ENCODE measurements at places on chromosomes 13 and 19. TPM values are rescaled to one million over a fixed set of nuclear protein-coding genes. Genes with fewer than 3 reads are reported as not detected.

GRCh38 chr13:112115403-112116091, 48.6 kb downstream of the SOX1 start:
- DNase-seq = no peak
- no peak overlapping the region for H3K4me3 ChIP-seq
- H3K27ac ChIP-seq = no peak overlapping the region
- H3K4me1 ChIP-seq = no peaks in the 10 kb centered on the region
- H3K27me3 ChIP-seq = peaks cover 80% of the 10 kb centered on the region

TUBA3C gene
- not detected for total RNA-seq

DNA sequence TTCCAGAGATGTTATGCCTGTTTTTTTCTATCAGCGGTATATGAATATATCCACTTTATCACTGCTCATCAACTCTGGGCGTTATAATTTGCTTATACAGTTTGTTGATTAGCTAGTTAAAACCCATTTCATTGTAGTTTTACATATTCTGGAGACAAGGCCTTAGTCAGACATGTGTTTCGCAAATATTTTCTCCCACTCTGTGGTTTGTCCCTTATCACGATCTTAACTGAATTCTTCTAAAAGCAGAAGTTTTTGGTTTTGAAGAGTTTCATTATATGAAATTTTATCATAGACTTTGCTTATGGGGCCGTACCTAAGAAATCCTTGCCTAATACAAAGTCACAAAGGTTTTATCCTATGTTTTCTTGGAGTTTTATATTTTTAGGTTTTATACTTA, 84.6 kb downstream of the FRY start:
- H3K27ac ChIP-seq = no peak overlapping the region
- no peaks in the 10 kb centered on the region for H3K27me3 ChIP-seq
- H3K4me3 ChIP-seq = no peak overlapping the region
- H3K4me1 ChIP-seq = no peaks in the 10 kb centered on the region

DNA sequence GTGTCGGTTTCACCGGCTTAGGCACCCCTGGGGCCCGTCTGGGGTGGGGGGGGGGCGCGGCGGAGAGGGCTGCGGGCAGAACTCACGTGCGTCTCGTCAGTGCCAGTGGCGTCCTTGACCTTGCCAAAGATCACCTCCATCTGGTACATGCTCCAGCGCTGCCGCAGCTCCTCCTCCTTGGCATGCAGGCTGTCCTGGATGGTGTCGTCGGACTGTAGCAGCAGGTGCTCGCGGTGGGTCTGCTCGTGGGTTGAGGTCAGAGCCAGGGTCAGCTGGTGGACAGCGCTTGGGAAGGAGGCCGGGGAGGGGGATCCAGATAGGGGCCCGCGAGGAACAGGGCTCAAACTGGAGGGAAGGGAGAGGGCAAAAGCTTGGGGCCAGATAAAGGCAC, 4.7 kb upstream of the RGL3 start:
- DNase-seq = no peak
- no peaks in the 10 kb centered on the region for H3K36me3 ChIP-seq
- no peak overlapping the region for H3K27ac ChIP-seq
- peaks cover 44% of the 10 kb centered on the region for H3K27me3 ChIP-seq
- peaks cover 4% of the 10 kb centered on the region for H3K4me1 ChIP-seq
- H3K4me3 ChIP-seq = no peak overlapping the region

- H3K36me3 ChIP-seq = no peaks in the 10 kb centered on the region
- peaks cover 4% of the 10 kb centered on the region for H3K4me1 ChIP-seq
- H3K4me3 ChIP-seq = no peak overlapping the region
- no peak for DNase-seq
Observed at GRCh38 chr19:29677001-29677817, 11.9 kb downstream of the PLEKHF1 start.

DNA sequence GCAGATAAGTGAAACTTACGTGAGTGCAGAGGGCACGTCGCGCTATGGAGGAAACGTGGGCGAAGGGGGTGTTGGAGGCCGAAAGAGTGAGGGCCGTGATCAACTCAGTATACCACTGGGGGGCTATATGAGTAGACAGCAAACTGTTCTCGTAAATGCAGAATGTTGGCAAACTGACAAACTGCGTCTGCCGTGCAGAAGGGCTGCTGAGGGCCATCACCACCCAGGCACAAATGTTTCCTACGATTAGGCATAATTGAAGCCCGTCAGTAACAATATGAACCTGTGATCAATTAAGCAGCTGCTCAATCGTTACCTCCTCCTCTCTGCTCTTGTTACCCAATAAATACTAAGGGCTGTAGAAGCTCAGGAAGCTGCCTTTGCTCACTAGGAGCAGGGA, 17.3 kb upstream of the MADCAM1 start:
- no peak overlapping the region for H3K27ac ChIP-seq
- no peak for DNase-seq
- no peaks in the 10 kb centered on the region for H3K36me3 ChIP-seq
- H3K27me3 ChIP-seq = peaks cover 16% of the 10 kb centered on the region
- peaks cover 11% of the 10 kb centered on the region for H3K4me1 ChIP-seq

DNA sequence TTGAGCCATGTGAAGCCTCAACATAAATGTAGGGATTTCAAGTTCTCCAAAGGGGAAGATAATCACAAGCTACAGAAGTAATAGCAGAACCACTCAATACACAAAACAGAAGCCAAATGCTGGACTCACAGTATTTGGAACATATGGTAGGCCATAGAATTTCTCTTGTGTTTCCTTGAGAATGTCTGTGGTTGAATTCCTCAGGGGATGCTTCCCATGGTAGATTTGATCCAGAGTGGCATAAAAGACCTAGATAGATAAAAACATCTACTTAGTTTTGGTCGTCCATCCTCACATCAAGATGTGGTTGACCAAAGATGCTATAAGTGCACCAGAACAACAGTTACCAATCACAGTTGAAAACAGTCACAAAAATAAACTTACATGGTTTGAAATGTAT, 83.4 kb downstream of the MIPEP start:
- no peak for DNase-seq
- no peaks in the 10 kb centered on the region for H3K27me3 ChIP-seq
- H3K36me3 ChIP-seq = peaks cover 33% of the 10 kb centered on the region
- H3K4me3 ChIP-seq = no peak overlapping the region
- no peak overlapping the region for H3K27ac ChIP-seq

C3 gene
- total RNA-seq = 8.2 TPM

- H3K4me1 ChIP-seq = peaks cover 24% of the 10 kb centered on the region
- H3K27ac ChIP-seq = no peak overlapping the region
- DNase-seq = no peak
- H3K4me3 ChIP-seq = peak overlapping the region; percentile 3
- no peaks in the 10 kb centered on the region for H3K27me3 ChIP-seq
Observed at GRCh38 chr13:50513300-50513877, 330.1 kb downstream of the DLEU7 start.

- no peaks in the 10 kb centered on the region for H3K36me3 ChIP-seq
- peak overlapping the region; percentile 86 for H3K4me3 ChIP-seq
- no peaks in the 10 kb centered on the region for H3K4me1 ChIP-seq
- H3K27ac ChIP-seq = peak overlapping the region; percentile 96
Observed at GRCh38 chr19:50204811-50205675, 1.6 kb downstream of the MYH14 start.

RXFP2 gene
- total RNA-seq = not detected

CABP5 gene
- not detected for total RNA-seq

DNA sequence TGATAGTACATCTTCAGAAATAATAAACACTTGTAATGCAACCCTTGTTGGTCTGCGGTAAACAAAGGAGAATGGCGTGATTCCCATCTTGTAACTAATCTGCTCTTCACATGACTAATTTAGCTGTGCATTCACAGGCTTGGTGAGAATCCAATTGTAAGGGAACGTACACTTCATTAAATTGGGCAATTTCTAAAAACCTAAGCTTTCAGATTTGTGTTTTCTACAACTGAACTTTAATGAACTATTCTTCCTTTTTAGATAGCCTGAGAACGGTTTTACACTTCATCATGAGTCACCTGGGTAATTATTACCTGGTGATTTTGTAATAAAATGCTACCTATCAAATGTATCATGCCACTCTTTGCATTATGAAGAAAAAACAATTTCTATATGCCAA, 306.9 kb downstream of the KLF5 start:
- H3K27me3 ChIP-seq = no peaks in the 10 kb centered on the region
- no peak overlapping the region for H3K4me3 ChIP-seq
- peaks cover 10% of the 10 kb centered on the region for H3K4me1 ChIP-seq
- H3K27ac ChIP-seq = no peak overlapping the region
- no peak for DNase-seq
- no peaks in the 10 kb centered on the region for H3K36me3 ChIP-seq

- no peak overlapping the region for H3K4me3 ChIP-seq
- H3K36me3 ChIP-seq = peaks cover 4% of the 10 kb centered on the region
- H3K27ac ChIP-seq = no peak overlapping the region
- DNase-seq = no peak
- no peaks in the 10 kb centered on the region for H3K27me3 ChIP-seq
Observed at GRCh38 chr19:11164296-11164695, 8.7 kb upstream of the SPC24 start.

- H3K27ac ChIP-seq = no peak overlapping the region
- H3K27me3 ChIP-seq = peaks cover 30% of the 10 kb centered on the region
- no peak overlapping the region for H3K4me3 ChIP-seq
- no peaks in the 10 kb centered on the region for H3K4me1 ChIP-seq
- no peak for DNase-seq
Observed at GRCh38 chr19:7744199-7744786, 3.0 kb downstream of the CD209 start.

DNA sequence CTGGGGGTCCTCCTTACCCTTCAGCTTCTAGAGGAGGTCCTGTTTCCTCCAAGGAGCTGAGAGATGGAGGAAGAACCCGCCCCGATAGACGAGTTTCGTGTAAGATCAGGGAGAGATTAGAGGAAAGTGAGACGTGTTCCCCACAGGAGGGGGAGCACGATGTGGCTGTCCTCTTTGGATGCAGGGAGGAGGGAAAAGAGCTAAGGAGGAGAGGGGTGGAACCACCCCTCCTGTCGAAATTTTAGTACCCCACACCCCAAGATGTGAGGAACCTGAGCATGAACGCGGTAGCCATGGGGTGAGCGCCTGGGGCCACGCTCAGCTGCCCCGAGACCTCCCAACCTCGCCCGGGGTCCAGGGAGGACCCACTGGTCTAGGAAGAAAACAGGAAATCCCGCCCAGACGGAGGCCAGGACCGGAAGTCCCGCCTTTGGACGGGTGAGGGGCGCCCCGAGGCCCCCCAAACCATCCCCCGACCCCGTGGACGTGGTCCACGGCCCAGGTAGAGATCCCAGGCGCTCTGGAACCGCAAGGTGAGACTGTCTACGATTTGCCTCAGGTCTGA, 1.2 kb downstream of the AKT1S1 start:
- peaks cover 4% of the 10 kb centered on the region for H3K4me1 ChIP-seq
- DNase-seq = no peak
- no peaks in the 10 kb centered on the region for H3K27me3 ChIP-seq

DNA sequence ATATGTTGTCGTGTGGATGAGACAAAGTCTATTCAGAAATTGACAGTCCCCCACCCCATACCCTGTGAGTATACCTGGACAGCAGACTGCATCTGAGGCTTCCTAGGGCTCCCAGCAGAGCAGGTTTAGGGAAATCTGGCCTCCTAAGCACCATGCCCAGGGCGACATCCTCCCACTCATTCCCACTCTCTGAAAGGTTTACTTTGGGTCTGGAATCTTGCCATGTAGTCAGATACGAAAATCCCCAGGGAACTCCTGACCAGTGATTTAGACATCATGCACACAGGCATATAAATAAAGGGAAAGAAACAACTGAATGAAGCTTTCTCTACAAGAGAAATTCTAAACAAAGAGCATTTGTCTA, 717 bp upstream of the NALCN start:
- H3K36me3 ChIP-seq = no peaks in the 10 kb centered on the region
- no peak overlapping the region for H3K27ac ChIP-seq
- H3K4me1 ChIP-seq = no peaks in the 10 kb centered on the region
- no peak for DNase-seq

ADGRE3 gene
- total RNA-seq = not detected

DNA sequence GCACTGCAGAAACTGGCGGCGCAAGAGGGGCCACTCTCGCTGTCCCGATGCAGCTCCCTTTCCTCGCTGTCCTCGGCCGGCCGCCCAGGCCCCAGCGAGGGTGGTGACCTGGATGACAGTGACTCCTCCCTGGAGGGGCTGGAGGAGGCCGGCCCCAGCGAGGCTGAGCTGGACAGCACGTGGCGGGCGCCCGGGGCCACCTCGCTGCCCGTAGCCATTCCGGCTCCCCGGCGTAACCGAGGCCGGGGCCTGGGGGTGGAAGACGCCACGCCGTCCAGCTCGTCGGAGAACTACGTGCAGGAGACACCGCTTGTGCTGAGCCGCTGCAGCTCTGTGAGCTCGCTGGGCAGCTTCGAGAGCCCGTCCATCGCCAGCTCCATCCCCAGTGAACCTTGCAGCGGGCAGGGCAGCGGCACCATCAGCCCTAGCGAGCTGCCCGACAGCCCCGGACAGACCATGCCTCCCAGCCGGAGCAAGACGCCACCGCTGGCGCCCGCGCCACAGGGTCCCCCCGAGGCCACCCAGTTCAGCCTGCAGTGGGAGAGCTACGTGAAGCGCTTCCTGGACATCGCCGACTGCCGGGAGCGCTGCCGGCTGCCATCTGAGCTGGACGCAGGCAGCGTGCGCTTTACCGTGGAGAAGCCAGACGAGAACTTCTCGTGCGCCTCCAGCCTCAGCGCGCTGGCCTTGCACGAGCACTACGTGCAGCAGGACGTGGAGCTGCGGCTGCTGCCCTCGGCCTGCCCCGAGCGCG, 12.4 kb downstream of the C19orf25 start:
- peaks cover 23% of the 10 kb centered on the region for H3K27me3 ChIP-seq
- no peak overlapping the region for H3K27ac ChIP-seq
- H3K4me1 ChIP-seq = no peaks in the 10 kb centered on the region
- no peak overlapping the region for H3K4me3 ChIP-seq

DNA sequence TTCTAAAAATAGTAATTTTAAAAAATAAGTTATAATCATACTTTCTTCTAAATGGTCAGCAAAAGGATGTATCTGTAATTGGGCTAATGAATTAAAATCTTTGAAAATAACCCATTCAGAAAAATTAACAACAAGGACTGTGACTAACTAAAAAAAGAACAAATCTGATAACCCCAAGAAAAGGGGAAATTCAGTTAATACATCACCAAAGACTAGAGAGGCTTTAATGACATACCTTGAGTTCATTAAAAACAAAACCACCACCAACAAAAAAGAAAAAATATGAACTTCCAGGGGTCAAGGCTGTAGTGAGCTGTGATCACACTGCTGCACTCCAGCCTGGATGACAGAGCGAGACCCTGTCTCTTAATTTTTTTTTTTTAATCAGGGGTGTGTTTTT, 121.8 kb downstream of the TBC1D4 start:
- no peak overlapping the region for H3K27ac ChIP-seq
- DNase-seq = no peak
- peaks cover 8% of the 10 kb centered on the region for H3K36me3 ChIP-seq
